ENCODE measurements at places on chromosomes 3 and 15.

DNA sequence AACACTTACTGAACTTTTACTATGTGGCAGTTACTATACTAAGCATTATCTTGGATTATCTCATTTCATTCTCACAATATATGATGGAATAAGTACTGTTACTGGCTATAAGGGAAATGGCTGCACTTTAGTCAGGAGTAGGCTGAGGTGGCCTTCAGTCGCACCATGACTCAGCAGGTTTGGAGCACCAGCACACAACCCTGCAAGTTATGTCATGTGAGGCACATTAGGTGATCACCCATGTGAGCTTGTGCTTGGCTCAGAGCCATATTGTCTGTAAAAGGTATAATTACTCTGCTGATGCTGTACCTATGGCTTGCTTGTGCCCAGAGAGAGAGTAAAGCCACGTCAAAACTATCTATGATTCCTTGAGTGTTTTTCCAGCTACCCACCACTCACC, 54.1 kb upstream of the TIPARP start:
- no peak for DNase-seq

- no peak for DNase-seq
These were observed 94.7 kb downstream of the RAB11A start for GRCh38 chr15:65963911-65964482.

- no peak for DNase-seq
These were observed 98.6 kb upstream of the CRBN start for GRCh38 chr3:3278073-3278472.

DNA sequence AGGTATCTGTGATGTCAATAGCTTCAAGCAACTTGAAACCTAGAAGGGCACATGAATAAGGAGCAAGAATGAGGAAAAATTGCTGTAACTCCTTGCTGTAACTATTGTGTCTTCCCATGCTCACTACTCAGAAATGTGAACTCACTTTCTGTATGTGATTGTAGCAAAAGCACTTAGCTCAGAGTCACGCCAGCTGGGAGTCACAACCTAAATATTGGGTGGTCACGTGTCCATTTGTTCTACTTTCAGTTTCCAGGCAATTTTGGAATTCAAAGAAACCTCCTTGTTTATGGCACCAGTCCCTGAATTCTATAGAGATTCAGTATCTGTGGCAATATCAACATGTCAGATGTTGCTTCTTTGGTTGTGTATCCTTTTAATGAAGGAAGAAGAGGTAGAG, 241.6 kb upstream of the AZI2 start:
- no peak for DNase-seq

DNA sequence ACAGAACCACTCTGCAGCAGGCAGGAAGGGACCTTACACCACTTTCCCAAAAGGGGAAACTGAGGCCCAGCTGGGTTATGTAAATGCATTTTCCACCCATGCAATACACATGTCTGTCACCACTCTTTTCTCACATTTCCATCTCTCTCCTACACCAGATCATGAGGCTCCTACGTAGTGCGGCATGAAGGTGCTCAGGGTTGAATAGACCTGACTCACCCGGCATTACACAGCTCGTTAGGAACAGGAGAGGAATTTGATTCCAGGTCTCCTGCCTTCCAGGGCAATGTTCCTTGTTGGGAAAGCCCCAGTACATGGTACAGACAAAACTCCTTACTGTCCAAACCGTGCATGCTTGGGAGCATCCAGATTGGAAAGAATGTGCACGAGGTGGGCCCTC, 61.9 kb upstream of the DCLK3 start:
- DNase-seq, result no peak

All from liver (tissue), 10 donors.